ENCODE measurements at places on chromosomes 1 and 21. TPM values are rescaled to one million over a fixed set of nuclear protein-coding genes. Genes with fewer than 3 reads are reported as not detected.

DNA sequence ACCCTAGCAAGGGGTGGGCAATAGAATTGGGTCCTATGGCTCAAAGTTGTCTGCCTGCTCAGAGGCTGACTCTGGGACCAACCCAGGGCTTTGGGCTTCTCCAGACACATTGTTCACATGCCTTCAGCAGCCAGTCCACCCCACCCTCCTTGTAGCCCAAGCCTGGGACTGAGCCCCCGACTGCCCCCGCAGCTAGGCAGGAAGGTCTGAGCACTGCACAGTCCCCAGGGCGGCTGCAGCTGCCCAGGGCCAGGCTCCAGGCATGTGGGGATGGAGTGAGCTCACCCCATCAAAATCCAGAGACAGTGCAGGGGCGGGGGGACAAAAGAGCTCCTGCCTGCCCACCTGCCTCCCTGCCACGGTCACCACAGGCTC lies 35.6 kb downstream of the HSPG2 start:
- no peak for DNase-seq

- no peak for DNase-seq
Measured at GRCh38 chr1:19156676-19157075, 53.4 kb downstream of the UBR4 start.

DNA sequence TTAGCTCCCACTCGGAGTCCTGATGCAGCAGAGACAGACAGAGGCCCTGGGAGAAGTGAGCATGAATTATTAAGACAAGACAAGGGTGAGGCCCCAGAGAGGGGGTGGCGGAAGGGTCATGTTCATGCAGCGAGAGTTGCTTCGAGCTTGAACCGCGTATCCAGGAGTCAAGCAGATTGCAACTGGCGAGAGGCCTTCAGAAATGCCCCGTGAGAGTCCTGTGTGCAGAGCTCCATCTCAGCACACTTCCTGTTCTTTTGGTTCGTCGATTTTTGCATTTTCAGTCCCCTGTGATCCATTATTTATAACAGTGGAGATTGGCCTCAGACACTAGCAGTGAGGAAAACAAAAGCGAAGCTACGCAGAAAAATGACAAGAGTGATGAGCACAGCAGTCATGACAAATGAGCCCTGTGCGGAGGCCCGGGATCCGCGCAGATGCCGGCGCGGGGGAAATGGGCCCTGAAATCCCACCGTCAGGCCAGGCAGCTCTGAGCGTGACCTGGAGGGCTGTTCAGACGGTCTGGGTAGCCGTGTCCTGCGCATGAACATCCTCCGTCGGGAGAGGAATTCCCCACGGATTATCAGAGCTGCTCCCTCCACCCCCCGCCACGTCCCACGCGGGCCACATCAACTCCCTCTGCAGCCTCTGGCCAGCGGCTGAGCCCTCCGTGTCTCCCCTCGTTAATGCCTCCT lies 15.0 kb downstream of the PDE9A start:
- no peak for DNase-seq

GRCh38 chr1:59332983-59333382 lies 36.1 kb downstream of the FGGY start:
- no peak for DNase-seq

DNA sequence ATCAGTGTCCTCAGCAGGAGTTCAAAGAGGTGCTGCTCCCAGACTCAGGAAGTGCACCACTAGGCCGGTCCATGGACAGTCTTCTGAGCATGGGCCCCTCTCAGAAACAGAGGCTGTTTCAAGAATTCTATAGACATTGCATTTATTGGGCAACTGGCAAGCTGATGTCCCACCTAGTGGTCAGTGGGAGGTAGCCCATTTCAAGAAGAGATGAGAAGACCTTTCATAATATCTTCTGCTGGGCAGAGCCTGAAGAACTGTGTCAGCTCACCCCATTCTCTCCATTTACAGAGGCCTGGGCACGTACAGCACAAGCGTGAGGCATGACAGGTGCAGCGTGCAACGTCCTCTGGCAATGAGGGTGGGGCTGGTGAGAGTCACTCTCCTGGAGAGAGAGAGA lies 216.0 kb downstream of the DYRK1A start:
- DNase-seq, result no peak

GRCh38 chr1:12040457-12041051 lies 21.3 kb downstream of the MIIP start:
- no peak for DNase-seq

GRCh38 chr1:28417441-28417922 lies 47.9 kb downstream of the PHACTR4 start:
- no peak for DNase-seq

DNA sequence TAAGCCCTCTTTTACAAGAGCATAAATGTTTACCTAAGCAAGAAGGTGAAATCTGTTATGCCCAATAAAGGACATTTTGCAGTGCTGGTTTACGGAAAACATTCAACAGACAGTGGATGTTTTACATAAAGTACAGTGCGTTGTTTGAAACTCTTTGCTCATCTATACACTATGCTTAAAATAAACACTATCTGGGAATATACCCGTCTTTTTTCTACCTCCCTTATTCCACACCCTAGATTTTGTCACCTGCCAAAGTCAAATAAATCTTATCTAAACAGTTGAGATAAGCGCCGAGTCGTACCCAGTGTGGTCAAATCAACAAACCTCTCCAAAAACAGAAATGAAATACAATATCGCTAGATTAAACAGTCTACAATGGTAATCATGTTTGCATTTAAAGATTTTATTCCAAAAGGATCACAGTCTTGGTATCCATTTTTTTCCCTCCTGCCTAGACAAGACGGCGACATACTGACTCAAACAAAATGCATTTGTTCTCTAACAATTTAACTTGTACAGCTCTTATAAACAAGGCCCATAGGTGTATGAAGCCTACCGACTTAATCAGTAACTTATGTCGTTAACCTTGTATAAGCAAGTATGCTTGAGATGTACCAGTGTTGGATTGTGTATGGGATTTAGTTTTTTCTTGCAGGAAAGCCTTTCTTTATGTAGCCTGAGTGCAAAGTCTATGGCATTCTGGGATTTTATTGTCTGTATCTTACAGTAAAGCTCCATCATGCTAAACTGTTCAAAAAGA lies 189.1 kb downstream of the FMN2 start:
- DNase-seq, result no peak

DNA sequence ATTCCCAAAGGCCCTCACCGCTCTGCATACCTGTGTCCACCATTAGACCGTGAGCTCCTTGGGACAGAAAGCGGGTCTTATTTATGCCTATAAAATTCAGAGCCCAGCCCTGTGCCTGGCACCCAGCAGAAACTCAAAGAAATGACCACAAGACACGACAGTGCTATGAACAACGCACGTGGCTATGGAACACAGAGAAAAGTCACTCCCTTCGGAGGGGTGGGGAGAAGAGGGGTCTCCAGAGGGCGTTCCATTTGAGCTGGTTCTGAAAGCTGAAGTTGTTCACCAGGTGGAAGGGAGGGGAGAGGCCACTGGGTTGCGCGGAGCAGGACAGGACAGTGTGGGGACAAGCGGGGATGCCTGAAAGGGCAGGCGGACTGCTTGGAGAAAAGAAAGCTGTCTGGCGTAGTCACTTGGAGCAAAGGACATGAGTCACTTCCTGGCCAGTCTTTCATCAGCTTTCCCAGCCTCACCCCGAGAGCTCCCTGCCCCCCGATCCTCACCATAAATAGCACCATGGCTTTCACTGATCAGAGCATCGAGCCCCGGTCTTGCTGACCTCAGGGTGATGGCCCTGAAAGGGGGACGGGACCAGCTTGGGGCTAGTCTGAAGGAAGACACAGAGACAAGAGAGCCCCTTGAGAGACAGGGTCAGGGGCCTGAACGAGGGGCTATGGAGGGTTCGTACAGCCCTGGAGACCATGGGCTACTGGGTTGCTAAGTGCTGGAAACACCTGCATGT lies 28.5 kb downstream of the ECE1 start:
- DNase-seq, result no peak

DNA sequence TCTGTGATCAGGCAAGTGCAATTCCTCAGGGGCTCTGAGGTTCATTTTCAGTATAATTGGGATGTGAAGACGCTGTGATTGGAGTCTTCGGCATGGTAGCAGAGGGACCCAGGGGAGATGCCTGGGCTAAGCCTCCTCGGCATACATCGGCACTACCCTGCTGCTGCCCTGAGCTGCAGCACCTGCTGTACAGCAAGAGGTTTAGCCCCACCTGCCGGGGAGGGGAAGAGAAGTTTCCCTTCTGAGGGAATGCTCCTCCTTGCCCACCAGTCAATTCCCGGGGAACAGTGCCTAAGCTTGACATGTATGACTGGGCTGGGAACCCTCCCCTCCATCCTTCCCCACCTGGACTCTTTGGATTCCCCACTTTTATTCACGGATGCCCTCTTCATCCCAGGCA lies 24.9 kb downstream of the CNIH3 start:
- DNase-seq, result no peak

TNFAIP8L2 gene
- total RNA-seq, result 16.4 TPM

LMOD1 gene
- total RNA-seq, result 124 TPM

WDR47 gene
- total RNA-seq, result 12.4 TPM

NBPF6 gene
- total RNA-seq, result not detected

OR2T29 gene
- total RNA-seq, result not detected

Data from omental fat pad (tissue), 4 donors.